NCI-H1092 treated with DMSO at 0.1 percent for 48 hours (cell line): ENCODE measurements at places on chromosomes 7 and 10.

DNA sequence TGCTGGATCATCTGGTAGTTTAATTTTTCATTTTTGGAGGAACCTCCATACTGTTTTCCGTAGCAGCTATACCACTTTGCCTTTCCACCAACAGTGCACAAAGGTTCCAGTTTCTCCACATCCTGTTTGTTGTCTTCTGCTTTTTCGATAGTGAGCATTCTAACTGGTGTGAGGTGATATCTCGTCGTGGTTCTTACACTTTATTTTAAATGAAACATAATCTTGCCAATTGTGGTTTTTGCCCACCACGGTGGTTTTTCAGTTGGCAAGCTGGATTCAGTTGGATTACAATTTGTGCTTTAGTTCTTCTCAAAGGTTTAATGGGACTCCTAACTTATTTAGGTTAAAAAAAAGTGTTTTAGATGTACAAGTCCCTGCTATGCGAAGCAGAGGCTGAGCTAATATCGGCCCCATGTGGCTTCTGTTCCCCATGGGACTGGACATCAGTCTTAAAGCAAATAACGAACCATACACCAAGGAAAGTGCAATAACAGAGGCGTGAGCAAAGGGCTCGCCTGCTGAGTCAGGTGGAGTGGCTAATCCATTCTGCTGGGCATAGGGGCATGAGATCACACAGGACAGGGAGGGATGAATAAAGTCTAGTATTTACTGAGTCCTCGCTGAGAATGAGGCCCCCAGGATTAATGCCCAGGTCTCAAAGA, 153.6 kb downstream of the AOAH start:
- no peak for DNase-seq

DNA sequence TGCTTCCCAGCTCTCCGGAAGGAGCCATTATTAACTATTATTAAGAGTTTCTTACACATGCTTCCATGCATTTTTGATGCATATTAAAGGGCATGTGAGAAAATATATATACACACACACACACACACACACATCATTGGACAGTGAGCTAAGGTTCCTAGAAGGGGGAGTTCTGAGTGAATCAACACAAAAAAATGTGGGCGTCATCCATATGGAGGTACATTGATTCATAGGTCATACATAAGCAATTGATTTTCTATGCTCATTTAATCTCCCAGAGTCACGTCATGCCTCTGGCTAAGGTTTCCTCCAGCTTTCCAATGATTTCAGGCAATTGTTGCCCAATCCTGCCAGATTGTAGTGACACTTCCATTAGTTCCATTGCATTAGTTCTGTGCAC, 269.4 kb downstream of the DNAJB9 start:
- DNase-seq = no peak

- no peak for DNase-seq
These were observed 36.5 kb downstream of the MALSU1 start for GRCh38 chr7:23335621-23336020.

DNA sequence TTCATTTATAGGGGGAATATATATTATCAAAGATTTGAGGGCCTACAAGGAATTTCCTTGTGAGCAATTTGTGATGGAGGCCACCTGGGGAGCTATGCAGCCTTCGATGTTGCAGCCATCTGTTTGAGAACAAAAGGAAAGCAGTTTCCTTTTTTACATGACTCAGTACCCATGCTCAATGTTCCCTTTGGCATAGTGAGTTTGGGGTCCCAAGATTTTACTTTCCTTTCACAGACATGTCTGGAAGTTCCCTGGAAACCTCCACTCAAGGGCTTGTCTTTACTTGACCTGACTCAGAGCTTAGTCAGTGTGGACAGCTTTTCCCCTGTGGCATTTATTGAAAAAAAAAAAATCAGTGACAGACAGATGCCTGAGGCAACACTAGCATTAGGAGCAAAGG, 73.5 kb upstream of the VIPR2 start:
- no peak for DNase-seq

GRCh38 chr7:139924461-139924860, 95.4 kb downstream of the TBXAS1 start:
- no peak for DNase-seq

GRCh38 chr10:7134448-7134847, 276.4 kb downstream of the SFMBT2 start:
- DNase-seq = no peak
